ENCODE measurements at places on chromosomes 2 and 18.

DNA sequence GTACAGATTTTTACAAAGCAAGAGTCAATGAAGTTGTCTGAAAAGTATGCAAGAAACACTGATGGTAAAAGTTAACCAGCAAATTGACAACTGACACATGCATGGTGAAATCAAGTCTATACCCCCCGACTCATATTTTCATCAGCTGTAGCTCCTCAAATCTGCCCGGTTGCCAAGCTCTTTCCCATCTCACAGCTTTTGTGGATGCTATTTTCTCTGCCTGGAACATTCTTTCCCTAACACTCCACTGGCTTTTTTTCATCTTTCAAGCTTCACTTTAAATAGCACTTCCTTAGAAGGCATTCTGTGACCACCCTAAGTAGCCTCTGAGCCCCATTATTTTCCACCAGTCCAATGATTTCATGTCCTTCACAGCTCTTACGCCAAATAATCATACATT, 18.1 kb downstream of the NBAS start:
- DNase-seq: no peak

DNA sequence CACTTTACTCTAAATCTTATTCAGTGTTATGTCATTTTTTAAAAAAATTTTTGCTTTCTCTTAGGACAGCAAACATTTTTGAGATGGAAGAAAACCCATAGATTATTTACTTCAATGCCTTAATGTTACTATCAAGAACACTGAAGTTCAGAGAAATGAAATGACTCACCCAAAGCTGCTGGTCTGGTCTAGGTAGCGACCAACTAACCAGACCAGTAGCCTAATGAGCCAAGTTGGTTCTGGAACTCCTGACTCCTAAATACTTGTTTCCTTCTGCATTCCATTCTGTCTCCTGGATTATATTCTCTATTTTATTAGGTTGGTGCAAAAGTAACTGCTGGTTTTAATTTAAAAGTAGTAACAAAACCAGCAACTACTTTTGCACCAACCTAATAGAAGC, 35.4 kb downstream of the SLC8A1 start:
- no peak for DNase-seq

DNA sequence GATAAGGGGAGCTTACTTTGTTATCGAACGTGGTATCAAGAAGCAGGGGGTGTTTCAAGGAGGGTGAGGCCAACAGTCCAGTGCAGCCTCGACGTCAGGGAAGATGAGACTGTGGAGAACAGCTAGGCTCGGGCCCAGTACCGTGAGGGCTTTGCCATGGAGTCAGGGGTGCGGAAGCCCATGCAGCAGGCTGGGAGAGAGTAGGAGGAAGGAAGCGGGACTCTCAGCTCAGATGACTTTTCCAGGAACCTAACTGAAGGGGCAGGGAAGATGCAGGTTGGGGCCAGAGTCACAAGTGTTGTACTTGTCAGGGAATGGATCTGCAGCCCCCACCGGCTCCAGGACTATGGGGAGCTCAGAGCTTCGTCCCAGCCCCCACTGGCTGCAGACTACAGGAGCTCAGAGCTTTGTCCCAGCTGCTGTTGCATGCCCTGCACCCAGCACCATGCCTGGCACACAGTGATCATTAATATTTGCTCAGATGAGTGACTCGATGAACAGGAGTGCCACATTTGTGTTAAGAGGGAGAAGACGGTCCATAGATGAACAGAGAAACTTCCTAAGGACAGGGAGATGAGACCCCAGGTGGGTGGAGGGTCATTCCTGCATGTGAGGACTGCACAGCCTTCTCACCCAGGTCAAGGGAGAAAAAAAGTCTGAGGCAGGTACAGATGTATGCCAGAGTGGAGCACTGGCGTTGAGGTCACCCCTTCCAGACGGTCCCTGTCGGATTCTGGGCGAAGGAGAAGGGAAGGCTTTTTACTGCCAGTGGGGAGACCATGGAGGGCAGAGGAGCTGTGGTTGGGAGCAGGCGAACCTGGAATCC, 36.4 kb downstream of the PTGR3 start:
- DNase-seq: no peak

DNA sequence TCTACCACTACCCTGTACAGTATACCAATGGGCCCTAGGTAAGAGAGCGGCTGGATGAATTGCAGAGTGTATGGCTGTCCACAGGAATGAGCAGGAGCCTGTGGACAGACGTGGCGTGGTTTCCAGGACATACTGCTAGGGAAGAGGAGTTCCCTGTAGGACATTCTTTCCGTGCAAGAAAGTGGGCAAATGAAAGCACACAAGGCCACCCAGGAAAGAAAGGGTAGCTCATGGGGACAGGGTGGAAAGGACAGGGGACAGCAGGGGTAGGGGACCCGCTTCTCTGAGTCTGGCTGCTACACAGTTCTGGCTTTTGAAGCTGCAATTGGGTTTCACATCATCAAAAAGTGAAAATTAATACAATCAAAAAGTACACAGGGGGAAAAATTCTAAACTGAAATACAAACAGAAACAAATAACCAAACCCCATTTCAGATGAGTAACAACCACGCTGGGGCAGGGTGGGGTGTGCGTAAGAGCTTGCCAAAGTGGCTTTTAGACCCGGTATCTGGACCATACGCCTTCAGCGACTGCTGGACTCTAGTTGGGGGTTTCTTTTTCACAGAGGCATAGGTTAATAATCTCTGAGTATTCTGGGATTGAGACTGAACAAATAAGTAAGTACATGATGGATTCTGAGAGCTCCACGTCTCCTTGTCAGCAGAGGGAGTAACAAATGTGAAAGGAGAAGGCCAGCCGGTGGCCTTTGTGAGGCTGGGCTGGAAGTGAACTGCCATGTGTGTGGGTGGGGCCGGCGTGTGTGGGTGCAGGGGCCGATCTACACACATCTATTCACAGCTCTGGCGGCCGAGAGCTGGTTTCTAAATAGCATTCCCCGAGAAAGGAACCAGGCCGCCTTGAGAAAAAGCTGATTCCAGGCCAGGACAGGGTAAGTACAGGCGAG, 84.0 kb downstream of the HDAC4 start:
- no peak for DNase-seq

GRCh38 chr2:235492850-235493344, 946 bp upstream of the AGAP1 start:
- DNase-seq: no peak

GRCh38 chr2:231393149-231394131, 2.1 kb upstream of the B3GNT7 start:
- peak; percentile 36 for DNase-seq

GRCh38 chr2:11925295-11926066, 179.0 kb downstream of the LPIN1 start:
- DNase-seq: no peak
